ENCODE measurements at places on chromosomes 12 and 14. TPM values are rescaled to one million over a fixed set of nuclear protein-coding genes. Genes with fewer than 3 reads are reported as not detected.

DAO gene
- total RNA-seq = 4.8 TPM

KIF5A gene
- 1.2 TPM for total RNA-seq

DAZAP2 gene
- 329 TPM for total RNA-seq

DDX54 gene
- 46.4 TPM for total RNA-seq

ST8SIA1 gene
- 23.8 TPM for total RNA-seq

WIF1 gene
- total RNA-seq = 0.19 TPM

RNF212B gene
- total RNA-seq = not detected

AQP6 gene
- 0.54 TPM for total RNA-seq

WNK1 gene
- total RNA-seq = 155 TPM

SGPP1 gene
- 18.4 TPM for total RNA-seq

EXOC3L4 gene
- total RNA-seq = 26.1 TPM

C12orf60 gene
- total RNA-seq = 0.44 TPM

TBX5 gene
- not detected for total RNA-seq
